ENCODE measurements at places on chromosomes 5 and 9.

DNA sequence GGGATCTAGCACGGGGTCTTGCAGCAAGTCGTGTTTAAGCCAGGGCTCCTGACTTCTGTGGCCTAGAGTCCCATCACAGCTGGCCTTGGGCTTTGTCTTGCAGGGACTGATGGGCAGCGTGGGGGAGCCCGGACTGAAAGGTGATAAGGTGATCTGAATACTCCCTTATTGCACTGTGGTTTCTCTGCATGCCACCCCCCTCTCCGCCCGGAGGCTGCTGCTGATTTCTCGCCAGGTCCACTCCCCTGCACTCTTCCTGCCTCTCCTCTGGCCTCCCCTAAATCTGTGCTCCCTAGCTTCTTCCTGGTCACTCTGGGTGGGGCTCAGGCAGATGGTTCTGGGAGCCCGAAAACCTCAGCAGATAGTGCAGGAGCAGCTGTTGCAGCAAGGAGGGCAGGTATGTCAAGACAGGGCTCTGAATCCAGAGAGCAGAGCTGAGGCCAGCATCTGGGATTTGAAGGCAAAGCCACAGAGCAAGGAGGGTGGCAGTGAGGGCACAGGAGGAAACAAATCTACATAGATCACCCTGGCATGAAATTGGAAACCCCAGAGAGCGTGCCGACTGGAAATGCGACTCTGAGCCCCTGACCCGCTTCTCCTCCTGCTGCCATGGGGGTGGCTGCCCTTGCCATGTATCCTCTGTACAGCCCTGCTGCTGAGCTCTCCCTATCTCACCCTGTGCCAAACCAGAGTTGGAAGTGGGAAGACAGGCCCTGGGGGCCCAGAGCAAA is 76.5 kb downstream of the COL27A1 start:
- no peak for DNase-seq

- DNase-seq, result no peak
Observed at GRCh38 chr9:112404508-112404932, 24.6 kb downstream of the HSDL2 start.

- DNase-seq, result no peak
Observed at GRCh38 chr9:137788561-137789294, 88.9 kb upstream of the CACNA1B start.

GRCh38 chr9:83599071-83599470 is 23.9 kb upstream of the IDNK start:
- no peak for DNase-seq

- peak; percentile 20 for DNase-seq
Observed at GRCh38 chr9:35035851-35036701, 36.3 kb downstream of the VCP start.

GRCh38 chr9:14111696-14112095 is 202.2 kb downstream of the NFIB start:
- DNase-seq, result no peak

- no peak for DNase-seq
Observed at GRCh38 chr5:102700120-102700831, 54.8 kb upstream of the PAM start.

GRCh38 chr5:159456722-159457465 is 126.6 kb upstream of the IL12B start:
- no peak for DNase-seq

DNA sequence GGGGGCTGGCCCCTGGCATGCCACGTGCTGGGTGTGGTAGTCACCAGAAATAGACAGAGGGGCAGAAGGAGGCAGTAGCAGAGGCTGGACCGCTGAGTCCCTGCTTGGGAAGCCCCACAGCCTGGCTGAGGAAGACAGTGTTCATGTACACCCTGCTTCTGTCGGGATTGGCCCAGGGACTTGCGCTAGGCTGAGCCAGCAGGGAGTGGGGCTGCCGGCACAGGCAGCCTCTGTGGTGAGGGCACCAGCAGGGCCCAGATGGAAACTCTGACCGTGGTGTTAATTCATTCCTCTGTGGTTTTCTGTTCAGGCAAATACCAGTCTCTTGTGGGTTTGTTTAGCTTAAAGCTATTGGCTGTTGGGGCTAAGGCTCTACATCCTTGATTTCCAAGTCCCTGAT is 108.6 kb upstream of the RAD23B start:
- no peak for DNase-seq

DNA sequence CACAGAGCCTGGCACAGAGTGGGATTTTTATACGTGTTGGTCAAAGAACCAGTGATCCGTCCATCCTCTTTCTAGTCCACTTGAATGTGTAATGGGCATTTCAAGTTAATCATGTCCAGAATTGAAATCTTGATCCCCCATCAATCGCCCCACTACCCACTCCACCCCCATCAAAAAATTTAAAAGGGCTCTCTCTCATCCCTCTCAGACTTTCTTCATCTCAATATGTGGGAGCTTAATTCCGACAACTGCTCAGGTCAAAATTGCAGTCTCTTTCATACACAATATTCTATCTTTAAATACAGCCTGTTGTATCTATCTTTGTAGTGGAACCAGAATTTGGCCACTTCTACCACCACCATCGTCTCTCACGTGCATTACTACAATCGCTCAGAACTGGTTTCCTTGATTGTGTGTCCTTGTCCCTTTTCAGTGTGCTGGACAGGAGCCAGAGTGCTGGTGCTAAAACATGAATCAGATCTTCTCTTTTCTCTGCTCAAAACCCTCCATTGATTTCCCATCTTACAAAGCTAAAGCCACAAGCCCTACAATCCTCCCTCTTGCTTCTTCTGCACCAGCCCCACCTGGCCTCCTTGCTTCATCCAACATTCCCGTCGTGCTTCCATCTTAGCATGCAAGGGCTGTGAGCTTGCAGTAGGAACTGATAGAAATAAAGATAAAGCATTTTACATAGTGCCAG is 786 bp upstream of the KIF3A start:
- DNase-seq, result no peak

- no peak for DNase-seq
Observed at GRCh38 chr9:85431339-85432102, 310.2 kb downstream of the AGTPBP1 start.

- DNase-seq, result no peak
Observed at GRCh38 chr5:54385994-54386393, 69.5 kb upstream of the HSPB3 start.

- DNase-seq, result no peak
Observed at GRCh38 chr9:129058965-129059795, 21.7 kb upstream of the DOLPP1 start.

- DNase-seq, result no peak
Observed at GRCh38 chr5:177447611-177448243, 1.1 kb downstream of the PRR7 start.

- DNase-seq, result no peak
Observed at GRCh38 chr9:81789721-81790120, 100.4 kb upstream of the TLE1 start.

DNA sequence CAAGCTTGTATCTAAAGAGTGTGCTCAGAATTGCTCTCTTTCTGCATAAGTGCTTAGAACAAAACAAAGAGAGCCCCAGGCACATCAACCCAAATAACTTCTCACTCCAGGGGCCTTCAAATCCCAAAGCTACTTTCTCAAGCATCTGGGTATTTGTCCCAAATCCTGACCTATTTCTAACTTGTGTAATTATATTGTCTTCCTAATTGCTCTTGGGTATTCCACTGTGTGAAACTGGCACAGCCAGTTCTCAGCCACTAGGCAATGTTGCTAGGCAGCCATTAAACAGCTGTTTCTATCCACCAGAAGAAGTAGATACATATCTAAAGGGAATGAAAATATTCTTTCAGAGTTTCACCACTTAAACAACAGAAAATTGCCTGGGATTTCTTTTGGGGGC is 198.8 kb downstream of the PRELID2 start:
- no peak for DNase-seq

- no peak for DNase-seq
Observed at GRCh38 chr9:87226896-87227295, 270.8 kb upstream of the DAPK1 start.

DNA sequence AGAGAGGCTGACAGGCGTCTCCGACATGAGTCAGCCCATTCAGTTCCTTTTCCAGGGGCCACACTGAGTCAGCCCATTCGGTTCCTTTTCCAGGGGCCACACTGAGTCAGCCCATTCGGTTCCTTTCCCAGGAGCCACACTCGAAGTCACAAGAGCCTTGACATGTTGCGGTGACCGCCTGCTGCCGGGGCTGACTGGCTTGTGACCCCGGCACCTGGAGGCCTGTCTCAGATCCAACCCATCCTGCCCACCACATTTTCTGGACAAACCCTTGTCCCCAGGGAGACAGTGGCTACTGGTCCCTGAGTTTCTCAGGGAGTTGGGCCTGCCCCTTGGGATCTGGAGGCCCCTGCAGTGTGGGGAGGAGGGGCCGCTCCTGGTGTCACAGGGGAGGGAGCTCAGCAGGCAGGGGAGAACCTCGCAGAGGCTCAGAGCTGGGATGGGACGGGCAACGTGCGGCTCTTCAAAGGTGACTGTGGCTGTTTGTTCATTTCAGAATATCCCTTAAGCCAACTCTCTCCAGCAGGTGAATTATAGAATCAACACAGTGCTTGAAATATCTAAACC is 40.5 kb upstream of the LPCAT1 start:
- no peak for DNase-seq

GRCh38 chr9:84304166-84304565 is 36.4 kb downstream of the SLC28A3 start:
- DNase-seq, result no peak

- peak; percentile 66 for DNase-seq
Observed at GRCh38 chr9:94603259-94604160, 9.9 kb upstream of the FBP2 start.

DNA sequence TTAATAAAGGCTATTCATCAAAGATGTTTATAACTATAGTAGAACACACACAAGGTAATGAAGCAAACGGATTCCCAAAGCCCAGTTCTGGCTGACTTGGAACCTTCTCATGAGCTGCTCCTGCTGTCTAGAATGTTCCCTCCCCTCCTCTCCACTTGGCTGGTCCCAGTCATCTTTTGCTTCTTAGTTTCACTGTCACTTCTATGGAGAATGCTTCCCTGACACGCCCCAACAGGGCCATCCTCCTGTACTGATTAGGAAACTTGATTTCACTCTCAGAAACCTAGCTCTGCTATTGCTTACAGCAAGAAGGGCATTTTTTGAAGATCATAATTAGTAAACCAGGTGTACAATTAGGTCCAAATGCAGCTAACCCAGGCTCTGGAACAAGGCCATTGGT is 3.2 kb upstream of the RAPGEF1 start:
- no peak for DNase-seq

- no peak for DNase-seq
Observed at GRCh38 chr9:33472171-33472880, 1.4 kb downstream of the NOL6 start.

DNA sequence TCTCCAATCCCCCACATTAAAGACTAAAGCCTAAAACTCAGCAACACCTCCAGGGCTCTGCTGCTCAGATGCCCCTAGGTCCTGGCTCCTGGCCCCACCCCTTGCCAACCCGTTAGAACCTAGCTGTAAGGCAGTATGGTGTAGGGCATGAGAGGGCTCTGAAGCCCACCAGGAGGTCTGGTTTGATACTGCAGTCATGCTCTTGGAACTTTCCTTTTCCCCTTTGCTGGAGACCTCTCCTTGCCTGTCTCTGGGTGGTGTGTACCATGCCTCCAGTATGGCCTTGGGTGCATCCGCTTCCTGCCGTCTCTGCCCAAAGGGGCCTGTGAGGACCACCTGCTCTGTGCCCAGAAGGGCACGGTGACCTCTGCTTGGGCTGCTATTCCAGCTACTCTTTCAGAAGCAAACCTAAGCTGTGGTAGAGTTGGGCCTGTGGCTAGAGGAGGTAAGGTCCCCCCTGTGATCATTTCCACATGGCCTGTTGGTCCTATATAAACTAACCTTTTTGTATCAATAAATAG is 3.5 kb downstream of the TENT4A start:
- DNase-seq, result no peak

DNA sequence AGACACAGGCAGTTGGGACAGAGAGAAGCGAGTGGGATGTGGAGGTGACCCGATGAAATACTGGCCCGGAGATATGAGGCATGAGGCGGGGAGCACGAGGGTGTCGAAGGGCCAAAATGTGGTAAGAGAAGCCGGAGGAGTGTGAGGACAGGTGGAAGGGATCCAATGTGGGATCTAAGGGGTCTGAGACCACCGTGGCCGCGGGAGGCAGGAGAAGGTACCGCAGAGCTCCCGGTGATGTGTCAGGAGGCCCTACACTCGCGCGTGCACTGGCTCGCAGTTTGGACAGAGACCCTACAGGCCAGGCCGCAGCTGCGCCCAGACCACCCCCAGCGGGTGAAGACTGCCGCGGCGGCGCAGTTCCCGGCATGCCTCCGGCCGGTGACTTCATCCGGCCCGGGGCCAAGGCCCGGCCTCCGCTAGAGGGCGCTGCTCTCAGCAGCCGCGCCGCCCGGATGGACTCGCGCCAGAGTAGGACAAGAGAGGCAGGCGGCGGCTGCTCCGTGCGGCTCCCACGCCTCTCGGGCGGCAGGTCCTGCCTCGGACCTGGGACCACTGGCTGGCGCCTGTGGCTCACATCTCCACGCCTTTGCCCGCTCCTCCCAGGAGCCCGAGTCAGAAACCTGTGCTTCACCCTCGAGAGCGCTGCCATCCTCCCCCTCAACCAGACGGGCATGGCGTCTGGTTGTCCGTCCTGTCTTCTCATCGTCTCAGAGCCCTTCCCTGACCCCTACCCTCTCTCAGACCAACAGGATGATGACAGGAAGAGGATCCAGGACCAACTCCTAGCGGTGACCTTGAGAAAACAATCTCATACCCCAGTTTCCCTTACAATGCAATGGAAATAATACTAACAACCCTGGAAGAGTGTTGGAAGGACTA is 35.4 kb upstream of the STING1 start:
- peak; percentile 90 for DNase-seq

DNA sequence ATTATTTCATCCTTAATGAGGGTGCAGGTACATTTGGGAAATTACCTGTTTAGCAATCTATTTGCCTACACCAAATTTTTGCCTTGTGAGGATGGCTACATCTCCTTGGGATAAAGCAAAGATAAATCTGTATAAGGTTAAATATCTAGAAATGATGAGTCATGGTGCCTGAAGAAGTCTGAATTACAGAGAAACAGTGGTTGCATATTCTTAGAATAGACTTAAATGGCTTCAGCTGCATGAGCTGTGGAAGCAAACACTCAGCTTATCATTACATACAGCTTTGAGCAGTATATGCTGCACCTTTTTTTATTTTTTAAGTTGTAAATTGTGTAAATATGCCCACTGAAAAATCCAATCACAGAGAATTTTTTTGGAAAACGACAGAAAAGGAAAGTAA is 153.5 kb downstream of the RAPGEF6 start:
- DNase-seq, result no peak

GRCh38 chr5:56851258-56851941 is 36.1 kb downstream of the MAP3K1 start:
- DNase-seq, result no peak

DNA sequence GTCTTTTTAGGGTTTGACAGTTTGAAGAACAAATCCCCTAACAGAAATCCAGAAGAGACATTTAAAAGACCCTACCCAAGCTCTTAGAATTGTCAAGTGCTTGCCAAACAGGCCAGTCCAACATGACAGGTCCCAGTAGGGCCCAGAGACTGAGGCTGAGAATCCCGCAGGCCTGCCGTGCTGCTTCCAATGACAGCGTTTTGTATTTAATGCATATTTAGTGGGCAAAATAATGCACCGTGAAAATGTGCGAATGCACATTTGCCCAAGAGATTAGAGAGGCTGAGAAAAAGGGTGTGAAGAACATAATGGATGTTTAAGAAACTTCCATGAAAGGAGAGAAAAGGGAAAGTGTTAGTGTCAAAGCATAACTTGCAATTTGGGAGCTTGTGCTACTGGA is 57.6 kb downstream of the CD180 start:
- DNase-seq, result no peak

- no peak for DNase-seq
Observed at GRCh38 chr5:132044207-132044606, 16.2 kb upstream of the IL3 start.

Data from CD4-positive, CD25-positive, alpha-beta regulatory T cell (primary cell).